ENCODE measurements at places on chromosomes 2 and 18. TPM values are rescaled to one million over a fixed set of nuclear protein-coding genes. Genes with fewer than 3 reads are reported as not detected.
A peak's percentile ranks its signal among the peaks of the same experiment; 100 is the strongest.

DNA sequence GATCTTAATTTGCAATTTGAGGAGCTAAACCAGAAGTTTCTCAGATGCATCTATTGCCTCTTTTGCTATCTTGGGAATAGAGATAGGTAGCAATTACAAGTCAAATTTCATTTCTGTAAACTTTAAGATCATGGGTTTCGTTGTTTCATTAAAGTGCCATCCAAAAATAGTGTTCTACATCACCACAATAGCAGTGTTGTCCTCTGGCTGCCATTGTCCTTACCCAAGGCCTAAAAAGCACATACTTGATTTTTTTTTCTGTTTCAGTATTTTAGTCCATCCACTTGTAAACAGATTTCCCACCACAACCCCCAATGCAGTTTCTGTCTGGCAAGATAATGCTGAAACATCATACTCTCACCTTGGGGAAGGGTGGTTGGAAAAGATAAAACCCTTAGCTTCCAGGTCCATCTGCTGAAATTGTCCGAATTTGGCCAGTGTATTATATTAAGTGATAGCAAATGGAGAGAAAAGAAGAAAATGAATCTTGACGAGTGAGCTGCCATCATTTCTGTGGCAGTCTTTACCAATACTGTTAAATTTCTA lies 136.2 kb downstream of the LCLAT1 start:
- DNase-seq: no peak

- peak; percentile 20 for DNase-seq
These were observed 945 bp downstream of the HAT1 start for GRCh38 chr2:171923206-171923605.

DNA sequence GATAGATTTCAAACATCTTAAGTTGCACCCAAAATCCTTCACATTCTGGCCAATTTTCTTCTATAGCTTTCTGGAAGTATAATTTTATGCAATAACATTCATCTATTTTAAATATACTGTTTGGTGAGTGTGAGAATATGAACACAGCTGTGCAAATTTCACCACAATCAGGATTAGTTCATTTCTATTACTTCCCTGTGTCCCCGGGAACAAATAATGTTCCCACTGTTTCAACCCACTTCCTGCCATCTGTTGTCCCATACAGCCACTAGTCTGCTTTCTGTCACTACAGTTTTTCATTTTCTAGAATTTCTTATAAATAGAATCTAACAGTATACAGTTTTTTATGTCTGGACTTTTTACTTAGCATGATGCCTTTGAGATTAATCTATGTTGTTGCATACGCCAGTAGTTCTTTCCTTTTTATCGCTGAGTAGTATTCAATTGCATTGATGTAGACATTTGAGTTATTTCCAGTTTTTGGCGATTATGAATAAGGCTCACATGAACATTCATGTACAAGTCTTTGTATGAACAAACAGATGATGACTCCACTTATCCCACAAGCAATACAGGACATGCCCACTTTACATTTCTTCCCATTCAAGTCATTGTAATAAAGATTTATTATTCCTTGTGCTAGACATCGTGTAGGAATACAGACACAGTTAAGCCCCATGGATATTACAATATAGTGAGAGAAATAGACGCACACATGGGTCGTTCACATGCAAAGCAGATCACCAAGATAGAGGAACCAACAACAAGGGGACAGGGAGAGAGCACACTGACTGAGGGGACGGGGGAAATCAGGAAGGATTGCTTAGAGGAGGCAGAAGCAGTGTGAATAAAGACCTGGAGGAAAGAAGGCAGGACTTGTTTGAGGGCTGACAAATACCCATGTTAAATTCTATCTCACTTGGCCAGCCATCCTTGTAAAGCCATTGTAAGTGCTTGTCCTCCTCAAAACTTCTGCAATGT lies 72.9 kb upstream of the PAX8 start:
- no peak for DNase-seq

- no peak for DNase-seq
These were observed 49.8 kb upstream of the TNP1 start for GRCh38 chr2:216909541-216910210.

DNA sequence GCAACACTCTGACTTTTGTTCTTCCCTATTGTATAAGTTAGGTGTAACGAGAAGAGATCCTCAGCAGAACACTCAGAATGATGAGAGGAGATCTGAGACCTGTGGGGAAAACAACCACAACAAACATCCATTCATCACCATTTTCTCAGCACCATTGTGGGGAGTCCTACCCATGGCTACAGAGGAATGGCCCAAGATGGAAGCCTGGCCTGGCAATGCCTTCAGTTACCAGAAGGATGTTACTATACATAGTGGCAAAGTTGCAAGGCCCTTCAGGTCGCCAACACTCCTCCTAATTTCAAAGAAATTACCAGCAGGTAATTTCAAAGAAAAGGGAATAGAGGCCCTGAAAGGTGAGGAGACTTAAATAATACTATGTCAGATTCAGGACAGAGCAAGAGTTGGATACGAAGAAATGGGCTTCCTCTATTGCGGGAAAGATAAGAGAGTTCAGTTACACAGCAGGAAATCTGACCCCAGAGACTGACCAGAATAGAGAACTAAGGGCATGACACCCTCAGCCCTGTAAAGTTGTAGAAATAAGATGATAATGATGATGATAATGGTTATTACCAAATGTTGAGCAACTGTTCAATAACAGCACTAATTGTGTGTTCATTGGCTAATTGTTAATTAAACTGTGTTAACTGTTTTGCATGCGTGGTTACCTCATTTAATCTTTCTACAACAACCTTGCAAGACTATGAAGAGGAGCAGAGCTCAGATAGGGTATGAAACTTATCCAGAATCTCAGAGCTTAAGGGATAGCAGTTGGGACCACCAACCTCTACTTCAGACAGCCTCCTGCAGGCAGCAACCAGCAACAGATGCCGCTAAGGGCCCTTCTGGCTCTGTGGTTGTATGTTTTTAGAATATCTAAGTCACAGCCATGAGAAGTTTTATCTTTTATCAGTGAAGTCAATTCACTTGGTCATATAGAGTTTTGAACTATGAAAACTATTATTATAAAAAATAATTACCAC lies 37.5 kb downstream of the DHRS9 start:
- DNase-seq: no peak

GRCh38 chr18:58314284-58314683 lies 270.3 kb downstream of the NEDD4L start:
- DNase-seq: no peak

DNA sequence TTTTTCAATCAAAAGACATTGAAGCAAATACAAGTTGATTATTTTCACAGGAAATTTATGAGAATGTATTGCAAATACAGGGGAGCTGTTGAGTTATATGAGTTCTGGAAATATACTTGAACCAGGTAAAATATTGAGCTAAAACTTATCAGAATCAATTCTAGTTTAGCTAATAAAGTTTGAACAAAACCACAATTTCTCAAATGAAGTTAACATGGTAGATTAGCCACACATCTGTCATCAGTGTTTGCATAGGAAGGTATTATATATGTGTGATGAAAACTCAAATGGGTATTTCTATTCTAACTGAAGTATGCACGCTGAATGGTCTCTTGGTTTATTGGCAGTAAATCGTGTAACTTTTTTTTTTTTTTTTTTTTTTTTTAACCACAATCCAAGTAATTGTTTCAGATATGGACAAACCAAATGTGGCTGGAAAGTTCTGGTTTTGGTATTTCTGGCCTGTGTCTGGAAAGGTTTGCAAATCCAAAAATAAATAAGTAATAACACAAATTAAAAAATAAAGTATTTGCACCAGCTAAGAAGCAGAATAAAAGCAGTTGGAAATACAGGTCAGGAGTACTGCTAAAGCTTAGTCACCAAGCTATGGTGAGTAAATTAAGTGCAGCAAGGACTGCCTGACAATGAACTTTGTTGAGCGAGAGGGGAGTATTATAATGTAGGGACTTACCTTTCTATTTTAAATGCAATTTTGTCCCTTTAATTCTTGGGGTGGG lies 479.1 kb upstream of the FANCL start:
- DNase-seq: no peak

DNA sequence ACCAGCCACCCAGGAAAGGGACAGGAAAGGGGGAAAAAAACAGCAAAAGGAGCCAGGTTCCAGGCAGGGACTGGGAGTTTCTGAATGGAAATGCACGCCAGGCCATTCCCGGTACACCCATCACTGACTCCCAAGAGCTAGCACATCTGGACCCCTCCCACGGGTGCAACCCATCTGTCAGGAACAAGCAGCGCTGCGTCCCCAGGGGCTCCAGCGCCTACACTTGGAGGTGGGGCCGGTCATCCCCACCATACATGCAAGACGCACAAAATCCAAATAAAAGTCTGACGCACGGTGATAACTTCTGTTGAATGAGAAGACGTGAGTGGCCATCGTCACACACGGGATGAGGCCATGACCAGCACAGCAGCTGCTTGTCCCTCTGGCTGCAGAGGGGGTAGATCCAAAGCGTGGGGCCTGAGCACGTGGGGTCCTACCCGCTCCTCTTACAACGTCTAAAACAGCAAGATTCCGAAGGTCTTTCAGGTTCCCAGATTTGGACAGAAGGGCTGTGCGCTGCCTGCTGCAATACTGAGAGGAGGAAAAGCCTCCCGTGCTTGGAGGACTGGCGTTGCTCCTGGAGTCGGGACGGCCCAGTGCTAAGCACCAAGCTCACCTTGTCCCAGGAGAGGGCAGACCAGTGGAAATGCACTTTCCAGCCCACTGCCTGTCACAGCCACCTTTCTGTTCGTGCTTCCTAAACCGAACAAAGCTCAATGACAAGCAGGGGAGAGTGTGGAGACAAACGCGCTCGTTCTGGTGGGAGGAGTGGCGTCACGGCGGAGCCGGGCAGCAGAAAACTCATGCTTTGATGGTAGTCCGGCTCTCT lies 68.9 kb downstream of the NDUFA10 start:
- peak; percentile 36 for DNase-seq

DNA sequence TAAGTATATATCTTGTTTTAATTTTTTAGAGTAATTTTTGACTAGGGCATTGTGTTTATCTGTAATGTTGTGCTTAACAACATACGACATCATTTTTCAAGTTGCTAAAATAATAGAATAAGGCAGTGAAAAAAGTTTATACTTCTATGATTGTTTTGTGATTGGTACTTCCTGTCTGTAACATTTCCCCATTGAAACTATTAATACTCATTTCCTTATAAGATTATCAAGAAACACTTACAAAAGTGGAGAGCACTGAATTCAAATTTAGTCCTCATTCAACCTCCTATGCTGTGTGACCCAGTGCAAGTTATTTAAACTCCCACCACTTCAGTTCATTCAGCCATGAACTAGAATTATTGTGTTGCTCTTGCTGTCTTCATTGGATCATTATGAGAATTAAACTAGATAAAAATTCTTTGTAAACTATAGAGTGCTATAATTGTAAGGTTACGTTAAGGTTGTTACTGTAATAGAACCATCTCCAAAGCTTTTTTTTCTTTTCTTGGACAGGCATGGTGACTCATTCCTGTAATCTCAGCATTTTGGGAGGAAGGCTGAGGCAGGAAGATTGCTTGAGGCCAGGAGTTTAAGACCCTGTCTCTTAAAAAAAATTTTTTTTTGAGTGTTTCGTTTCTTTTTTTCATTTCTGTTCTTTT lies 2.8 kb downstream of the ETAA1 start:
- no peak for DNase-seq

- DNase-seq: no peak
These were observed 450.9 kb upstream of the MYT1L start for GRCh38 chr2:2782007-2782406.

DNA sequence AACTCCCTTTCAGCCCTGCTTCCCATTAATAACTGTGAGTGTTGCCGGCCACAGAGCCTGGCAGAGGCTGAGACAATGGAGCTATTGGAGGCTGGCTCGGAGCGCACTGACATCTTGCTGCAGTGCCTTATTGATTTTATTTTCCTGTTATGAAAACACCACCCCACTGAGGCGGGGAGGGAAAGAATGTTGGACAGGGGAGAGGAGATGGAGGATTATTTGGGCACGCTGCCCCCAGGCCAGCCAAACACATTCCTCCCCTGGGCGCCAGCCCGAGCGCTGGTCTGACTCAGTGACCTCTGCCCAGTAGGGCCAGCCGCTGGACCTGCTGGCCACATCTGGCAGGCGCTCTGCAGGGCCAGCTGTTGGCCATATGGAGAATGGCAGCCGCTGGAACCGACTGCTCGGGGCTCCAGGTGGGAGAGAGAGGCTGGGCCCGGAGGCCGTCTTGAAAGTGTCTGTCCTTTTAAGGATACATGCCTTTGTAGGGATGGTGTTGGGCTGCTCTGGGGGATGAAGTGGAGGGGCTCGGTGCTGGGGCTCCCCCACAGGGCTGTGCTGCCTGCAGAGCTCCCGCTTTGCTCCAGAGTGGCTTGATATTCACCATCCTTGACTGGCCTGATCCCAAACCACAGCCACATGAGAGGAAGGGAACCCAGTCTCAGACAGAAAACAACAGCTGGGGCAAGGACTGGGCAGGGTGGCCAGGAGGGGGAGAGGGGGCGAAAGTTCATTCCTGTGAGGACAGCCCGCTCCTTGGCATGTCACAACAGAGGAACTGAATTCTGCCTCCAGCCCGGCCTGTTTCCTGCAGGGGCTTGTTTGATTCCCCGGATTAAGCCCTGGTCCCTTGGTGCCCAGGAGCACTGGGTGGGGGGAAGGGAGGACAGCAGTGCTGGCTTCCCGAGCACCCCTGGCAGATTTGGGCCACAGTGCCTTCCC lies 179.0 kb downstream of the KLHL29 start:
- DNase-seq: no peak

DNA sequence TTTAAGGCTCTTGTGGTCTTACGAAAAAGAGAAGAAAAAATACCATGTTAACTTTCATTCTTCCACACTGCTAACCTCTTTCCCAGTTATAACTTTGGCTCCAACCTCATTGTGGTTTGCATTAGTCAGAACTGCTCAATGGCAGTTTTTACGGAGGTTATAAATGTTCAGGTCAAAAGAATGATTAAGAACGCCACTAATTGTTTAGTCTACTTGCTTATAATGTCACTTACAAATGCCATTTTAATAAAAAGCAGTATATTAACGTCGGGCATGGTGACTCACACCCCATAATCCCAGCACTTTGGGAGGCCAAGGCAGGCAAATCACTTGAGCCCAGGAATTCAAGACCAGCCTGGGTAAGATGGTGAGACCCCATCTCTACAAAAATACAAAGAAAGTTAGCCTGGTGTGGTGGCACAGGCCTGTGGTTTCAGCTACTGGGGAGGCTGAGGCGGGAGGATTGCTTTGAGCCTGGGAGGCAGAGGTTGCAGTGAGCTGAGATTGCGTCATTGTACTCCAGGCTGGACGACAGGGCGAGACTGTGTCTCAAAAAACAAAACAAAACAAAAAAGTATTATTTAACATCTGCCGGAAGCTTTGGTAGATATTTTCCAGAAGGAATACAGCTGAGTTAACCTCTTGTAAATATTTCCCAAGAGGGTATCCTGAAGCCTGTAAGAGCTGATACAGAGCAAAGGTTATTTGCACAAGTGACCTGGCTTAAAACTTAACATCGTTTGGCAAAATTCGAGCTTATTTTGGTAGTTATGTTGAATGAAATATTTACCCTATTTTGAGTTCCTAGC lies 5.1 kb downstream of the AGPS start:
- DNase-seq: peak; percentile 7

- DNase-seq: no peak
These were observed 55.2 kb upstream of the REV1 start for GRCh38 chr2:99545066-99545465.

REL gene
- total RNA-seq: 18.1 TPM

FBXO48 gene
- total RNA-seq: 1.5 TPM

AQP12B gene
- 3.9 TPM for total RNA-seq

KLHL30 gene
- total RNA-seq: 0.17 TPM
